ENCODE measurements at places on chromosomes 13 and 19.

DNA sequence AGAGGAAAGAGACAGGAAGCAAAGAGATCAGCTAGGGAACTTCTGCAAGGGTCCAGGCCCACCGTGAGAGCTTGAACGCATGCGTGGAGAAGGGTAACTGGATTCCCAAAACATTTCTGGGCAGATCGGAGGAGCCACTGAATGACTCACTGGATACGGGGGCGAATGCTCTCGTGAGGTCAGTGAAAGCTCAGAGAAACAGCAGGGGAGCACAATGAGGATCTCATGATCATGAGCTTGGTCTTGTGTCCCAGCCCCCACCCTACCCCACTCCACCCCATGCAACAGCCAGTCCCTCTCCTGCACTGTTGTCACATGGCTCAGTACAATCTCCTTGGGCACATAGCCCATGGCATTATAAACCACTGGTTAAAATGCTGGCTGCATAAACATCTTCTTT is 40.6 kb downstream of the DCLK1 start:
- DNase-seq = no peak

GRCh38 chr19:1495051-1495798 is 4.2 kb downstream of the REEP6 start:
- DNase-seq = no peak

GRCh38 chr19:45873219-45873772 is 9.2 kb downstream of the FOXA3 start:
- no peak for DNase-seq

GRCh38 chr13:33910255-33910654 is 92.3 kb downstream of the RFC3 start:
- DNase-seq = no peak

- DNase-seq = peak; percentile 17
Observed at GRCh38 chr13:31431722-31432137, 232.0 kb downstream of the B3GLCT start.

DNA sequence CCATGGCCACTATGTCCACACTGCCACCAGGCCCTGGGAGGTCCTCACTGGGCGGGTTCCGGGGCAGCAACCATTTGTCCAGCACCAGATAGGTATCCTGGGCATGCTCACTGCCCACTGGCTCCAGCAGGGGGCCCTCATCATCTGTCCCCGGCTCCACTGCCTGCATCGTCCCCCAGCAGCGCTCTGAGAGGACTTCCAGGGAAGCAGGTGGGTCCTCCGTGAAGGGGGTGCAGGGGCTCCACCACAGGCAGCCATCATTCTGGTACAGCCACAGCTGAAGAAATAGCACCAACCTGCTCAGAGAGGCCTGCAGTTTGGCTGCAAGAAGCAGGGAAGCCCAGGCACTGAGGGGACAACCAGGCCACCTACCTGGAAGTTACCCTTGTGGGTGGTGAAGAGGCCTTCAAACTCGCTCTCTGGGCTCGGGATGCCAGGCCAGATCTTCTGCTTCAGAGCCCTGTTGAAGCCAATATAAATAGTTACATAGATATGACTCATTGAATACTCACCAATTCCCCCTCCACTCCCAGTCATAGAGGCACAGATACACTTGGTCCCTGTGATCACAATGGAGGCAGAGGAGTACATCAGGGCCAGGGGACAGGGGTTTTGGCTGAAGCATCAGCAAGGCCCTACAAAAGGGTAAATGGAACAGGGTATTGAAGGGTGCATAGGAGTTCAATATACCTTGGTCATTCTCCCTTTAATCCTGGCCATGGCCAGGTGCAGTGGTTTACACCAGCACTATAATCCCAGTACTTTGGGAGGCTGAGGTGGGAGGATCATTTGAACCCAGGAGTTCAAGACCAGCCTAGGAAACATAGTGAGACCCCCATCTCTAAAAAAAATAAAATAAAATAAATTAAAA is 4.1 kb downstream of the SWSAP1 start:
- DNase-seq = no peak
